Gastroesophageal sphincter (tissue), 4 donors: ENCODE measurements at places on chromosomes 5 and 9. TPM values are rescaled to one million over a fixed set of nuclear protein-coding genes. Genes with fewer than 3 reads are reported as not detected.

The DNAJC25 gene
- total RNA-seq: 9.0 TPM

The TEX48 gene
- total RNA-seq: not detected

The NSG2 gene
- 4.6 TPM for total RNA-seq

DNA sequence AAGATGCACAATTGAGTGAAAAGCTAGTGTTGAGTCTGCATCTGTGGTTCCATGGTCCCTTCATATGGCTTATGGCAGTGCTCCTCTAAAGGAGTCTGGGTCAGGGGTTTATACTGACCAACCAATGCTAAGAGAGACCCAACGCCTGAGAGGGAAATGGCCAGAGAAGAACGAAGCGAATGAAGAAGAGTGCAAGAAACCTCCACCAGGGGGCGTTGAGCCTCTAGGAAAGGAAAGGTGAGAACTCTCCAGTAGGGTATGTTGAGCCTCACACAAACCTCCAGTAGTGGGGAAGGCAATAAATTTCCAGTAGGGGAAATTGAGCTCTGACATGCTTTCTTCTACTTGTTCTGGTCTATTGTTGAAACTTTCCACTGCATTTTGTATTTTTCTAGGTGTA lies 470.6 kb downstream of the PRDM9 start:
- ATAC-seq: no peak

DNA sequence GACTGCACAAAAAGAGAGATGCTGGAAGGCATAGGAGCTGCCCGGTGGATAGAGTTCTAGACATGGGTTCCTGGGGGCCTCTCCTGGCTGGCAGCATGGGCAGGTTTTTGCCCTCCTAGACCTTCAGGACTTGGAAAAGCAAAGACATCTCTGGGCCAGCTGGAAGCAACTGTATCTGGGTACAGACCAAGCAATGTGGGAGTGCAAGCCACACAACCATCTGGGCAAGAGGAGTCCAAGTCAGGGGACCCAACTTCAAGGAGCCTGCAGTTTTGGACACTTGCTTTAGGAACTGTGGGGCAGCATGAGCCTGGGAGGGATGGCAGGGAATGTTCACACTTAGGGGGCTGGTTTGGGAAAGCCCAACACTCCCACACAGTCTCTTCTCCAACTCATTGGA lies 323.3 kb downstream of the GADD45G start:
- ATAC-seq: no peak

- ATAC-seq: no peak
Observed at GRCh38 chr5:148290271-148291195, 21.7 kb upstream of the SPINK7 start.

The RFX3 gene
- 7.8 TPM for total RNA-seq

DNA sequence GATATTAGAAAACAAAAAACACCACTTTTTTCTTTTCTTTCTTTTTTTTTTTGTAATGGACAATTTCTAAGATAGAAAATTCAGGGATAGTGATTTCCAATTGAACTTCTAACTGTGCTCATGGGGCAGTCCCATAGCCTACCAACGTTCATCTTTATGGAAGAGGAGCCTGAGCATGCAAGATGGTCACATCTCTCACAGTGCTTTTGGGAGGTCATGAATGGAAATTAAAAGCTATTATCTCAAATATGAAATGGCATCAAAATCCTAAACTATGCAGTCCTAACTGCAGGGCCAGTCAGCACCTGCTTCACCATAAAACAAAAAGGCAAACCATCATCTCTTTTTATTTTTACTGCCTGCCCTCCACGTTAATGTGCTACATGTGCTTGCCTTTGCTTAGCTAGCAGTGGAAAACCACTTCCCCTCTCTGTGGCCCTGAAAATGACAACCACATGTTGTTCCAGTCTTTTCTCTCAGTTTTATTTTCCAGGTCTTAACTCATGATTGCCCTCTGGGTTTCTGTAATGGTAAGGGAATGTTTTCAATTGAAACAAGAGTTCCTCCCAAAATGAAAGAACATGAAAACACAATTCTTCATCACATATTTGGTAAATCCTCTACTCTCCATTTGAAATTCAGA lies 16.7 kb downstream of the IFNB1 start:
- no peak for ATAC-seq

The GLE1 gene
- total RNA-seq: 29.2 TPM

DNA sequence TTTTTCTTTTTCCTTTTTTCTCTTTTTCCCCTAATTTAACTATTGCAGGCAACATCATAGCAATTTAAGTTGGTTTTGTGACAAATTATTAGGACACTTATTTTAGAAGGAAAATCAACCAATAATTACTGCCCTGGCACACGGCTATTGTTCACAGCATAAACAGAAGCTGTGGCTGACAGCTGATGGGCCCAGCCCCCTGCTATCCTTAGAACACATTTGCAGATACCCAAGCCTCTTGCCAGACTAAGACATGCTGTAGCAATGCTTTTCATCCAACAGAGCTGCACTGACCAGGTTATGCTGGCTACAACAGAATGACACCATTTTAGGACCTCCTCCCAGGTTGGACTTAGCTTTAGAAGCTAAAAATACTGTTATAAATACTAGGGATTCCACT lies 852.7 kb upstream of the DMAC1 start:
- ATAC-seq: no peak

GRCh38 chr5:97118261-97119006 lies 24.0 kb downstream of the LIX1 start:
- no peak for ATAC-seq

DNA sequence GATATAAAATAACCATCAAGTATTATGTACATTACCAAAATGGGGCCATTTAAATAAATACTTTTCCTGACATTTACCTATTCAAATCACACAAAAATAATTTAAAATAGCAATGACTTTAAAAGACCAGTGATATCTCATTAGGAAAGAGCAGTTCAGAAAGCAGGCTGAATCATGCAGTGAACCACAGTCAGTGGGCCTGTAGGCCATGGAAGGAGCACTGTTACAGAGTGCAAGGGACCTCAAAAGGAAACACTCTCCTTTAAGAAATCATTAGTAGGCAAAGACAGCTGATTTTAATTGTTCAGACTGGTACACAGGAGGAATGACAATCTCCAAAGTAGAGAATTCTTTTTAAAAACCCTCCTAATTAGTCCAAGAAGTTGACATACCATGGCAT lies 283.5 kb upstream of the EFNA5 start:
- ATAC-seq: no peak

DNA sequence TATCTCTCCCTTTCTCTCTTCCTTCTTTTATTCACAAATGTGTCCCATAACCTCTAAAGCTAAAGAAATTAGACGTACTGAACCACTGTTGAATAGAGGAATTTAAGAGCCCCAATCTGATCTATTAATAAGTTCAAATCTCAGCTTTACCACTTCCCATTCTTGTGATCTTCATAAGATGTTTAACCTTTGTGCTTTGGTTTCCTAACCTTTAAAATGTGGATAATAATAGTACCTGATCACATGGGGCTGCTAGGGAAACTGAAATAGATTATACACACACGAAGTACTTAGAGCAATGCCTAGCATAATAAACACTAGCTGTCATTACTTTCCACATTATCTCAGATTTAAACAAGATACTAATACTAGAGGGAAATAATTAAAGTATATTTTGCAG lies 324.3 kb upstream of the SEMA6A start:
- no peak for ATAC-seq

The FAM221B gene
- total RNA-seq: not detected

- no peak for ATAC-seq
Observed at GRCh38 chr5:163259495-163259894, 177.9 kb upstream of the CCNG1 start.

The KLHL3 gene
- total RNA-seq: 4.7 TPM

DNA sequence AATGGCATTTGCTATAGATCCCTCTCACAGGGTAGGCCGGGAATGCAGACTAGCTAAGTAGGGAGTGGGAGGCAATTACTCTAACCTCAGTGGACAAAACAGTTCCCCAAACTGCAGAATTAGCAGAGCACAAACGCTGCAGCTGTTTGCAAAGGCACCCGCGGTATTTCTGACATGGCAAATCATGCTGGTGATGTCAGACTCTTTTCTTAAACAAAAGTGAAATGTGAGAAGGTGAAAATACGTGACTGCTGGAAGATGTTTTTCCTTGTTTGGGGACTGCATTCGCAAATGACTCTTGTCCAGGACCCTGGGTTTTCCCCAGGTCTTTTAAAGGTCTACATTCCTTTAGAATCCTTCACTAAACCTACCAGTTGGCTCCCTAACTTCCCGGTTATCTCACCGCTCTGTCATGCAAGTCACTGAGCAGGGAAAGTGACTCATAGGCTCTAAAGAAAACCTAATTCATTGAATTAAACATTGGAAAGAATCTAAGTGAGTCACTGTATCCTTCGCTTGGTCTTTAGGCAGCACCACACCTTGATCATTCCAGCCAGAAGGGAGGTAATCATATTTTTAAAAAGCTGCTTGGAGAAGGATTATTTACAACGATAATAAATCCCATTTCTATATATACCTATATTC lies 91.5 kb upstream of the DNAH5 start:
- peak; percentile 90 for ATAC-seq

GRCh38 chr5:1039210-1039548 lies 30.6 kb downstream of the NKD2 start:
- ATAC-seq: no peak

The TMEM252 gene
- total RNA-seq: 0.67 TPM

The FYB1 gene
- 7.9 TPM for total RNA-seq

DNA sequence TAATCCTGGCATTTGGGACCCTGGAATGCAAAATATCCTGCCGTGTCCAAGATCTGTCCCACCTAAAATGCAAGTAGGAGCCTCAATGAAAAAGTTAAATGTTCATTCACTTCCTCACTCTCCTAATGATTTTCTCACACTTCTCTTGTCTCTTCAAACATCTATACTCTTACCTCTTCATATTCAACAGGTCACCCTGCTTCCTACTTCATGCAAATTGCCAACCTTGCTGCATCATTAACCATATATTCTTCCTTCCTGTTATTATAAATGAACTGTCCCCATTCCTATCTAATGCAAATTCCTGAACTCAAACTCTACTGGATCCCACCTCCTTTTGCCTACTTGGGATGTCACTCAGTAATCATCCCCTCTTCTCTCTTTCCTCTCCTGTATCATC lies 74.4 kb downstream of the STRBP start:
- no peak for ATAC-seq

DNA sequence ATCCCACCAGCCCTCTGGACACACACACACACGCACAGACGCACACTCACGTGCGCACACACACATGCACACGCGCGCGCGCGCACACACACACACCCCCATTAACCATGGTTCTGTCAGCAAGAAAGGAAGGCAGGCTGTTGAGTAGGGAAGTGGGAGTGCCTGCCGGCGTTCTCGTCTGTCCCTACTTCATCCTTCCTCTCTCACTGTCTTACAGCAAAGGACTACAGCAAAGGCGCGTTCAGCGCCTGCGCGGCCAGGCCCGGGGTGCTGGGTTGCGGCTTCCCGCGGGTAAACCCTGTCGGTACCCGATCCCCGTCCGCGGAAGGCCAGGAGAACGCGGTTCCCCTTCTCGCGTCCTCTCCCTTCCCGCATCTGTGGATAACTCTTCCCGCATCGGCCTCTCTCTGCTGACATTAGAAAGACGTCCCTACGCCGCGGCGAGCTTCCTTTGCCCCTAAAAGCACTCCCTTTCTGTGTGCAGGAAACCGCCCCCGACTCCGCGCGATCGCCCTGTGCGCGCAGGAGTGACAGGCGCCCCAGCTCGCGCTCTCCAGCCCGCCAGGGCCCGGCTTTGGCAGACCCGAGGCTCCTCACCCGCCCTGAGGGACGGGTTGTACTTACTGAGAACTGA lies 219.2 kb downstream of the AGTPBP1 start:
- ATAC-seq: peak; percentile 62

The CA9 gene
- not detected for total RNA-seq

DNA sequence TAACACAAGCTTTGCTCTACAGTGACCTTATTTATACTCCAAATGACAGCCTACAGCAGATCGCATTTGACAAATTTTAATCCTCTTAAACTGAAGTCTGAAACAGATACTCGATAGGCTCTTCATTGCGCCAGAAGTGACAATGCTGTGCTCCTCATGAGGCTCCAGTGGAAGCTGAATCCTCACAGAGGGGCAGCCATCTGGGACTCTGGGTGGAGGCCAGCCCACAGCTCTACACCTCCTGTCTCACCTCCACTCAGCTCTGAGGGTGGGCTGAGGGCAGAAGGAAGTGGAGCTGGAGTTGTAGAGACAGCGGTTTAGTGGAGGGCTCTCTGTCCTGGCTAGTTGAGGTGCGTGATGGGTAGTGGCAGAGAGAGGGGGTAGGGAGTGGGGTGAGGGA lies 283.3 kb upstream of the ANKRD55 start:
- no peak for ATAC-seq

- ATAC-seq: no peak
Observed at GRCh38 chr9:133971121-133971951, 20.8 kb downstream of the VAV2 start.

DNA sequence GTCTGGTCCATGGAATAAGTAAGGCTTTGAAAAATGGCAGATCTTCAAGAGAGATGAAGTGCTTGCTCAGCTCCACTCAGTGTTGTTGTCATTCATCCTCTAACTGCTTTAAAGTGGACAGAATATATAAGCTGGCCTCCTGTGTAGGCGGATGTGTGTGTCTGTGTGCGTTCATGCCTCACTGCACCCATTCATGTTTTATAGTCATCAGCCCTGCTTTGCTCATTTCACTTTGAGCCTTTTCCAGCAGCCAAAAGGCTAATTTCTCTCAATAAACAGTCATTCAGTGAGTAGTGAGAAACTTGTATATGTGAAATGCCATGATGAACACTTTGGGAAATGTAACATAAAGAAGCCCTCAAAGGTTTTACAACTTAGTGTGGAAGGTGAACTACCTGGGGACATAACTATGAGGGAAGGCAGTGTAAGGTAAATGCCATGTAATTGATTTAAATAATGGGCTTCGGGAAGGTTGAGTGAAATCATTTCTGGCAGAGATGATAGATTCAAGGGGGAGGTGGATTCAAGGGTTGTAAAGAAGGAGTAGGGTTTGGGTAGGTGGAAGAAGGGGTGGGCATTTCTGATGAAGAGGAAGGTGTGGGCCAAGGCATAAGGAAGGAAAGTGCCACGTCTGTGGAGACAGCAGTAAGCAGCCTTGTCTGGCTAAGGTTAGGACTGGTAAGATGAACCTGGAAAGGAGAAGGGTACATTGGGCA lies 15.7 kb downstream of the TTC23L start:
- ATAC-seq: no peak

The HTR4 gene
- total RNA-seq: 1.0 TPM

The AK1 gene
- 49.1 TPM for total RNA-seq

DNA sequence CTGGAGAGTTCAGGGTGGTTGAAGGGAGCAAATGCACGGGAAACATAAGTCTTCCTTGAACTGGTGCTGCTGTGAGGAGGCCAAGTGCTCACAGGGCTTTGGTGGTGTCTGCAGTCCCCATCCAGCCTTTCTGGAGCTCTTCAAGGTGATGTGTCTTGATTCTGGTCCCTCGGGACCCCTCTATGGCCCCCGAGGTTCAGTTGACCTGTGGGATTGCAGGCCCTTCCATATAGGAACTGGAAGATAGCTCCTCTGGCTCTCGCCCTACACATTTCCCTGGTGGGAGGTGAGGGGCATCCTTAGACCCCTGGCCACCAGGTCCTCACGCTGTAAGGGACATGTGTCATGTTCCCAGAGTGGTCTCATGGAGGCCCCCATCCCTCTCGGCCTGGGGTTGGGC lies 191.8 kb downstream of the GADD45G start:
- no peak for ATAC-seq

The CDKN2A gene
- total RNA-seq: not detected

GRCh38 chr9:133882849-133883755 lies 109.0 kb downstream of the VAV2 start:
- ATAC-seq: no peak
